ENCODE measurements at places on chromosomes 2 and 18.

GRCh38 chr2:134252092-134252750 is 1.7 kb upstream of the MGAT5 start:
- DNase-seq, result no peak

DNA sequence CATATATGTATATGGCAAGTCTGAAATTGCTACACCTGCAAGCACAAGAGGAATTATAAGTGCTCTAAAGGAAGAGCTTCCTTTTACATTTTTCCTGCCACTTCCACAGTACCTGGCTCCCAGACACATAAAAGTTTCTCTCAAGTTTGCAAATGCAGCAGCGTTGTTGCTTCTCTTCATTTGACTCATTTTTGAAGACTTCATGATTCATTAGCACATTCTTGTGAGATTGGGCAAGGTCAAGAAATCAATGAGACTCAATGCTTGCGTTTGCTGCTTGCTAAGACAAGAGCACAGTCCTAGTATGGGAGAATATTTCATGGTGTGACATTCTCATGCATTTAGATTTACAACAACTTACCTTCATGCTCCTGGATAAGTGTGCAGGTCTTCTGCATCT is 42.6 kb upstream of the PDCL3 start:
- no peak for DNase-seq

DNA sequence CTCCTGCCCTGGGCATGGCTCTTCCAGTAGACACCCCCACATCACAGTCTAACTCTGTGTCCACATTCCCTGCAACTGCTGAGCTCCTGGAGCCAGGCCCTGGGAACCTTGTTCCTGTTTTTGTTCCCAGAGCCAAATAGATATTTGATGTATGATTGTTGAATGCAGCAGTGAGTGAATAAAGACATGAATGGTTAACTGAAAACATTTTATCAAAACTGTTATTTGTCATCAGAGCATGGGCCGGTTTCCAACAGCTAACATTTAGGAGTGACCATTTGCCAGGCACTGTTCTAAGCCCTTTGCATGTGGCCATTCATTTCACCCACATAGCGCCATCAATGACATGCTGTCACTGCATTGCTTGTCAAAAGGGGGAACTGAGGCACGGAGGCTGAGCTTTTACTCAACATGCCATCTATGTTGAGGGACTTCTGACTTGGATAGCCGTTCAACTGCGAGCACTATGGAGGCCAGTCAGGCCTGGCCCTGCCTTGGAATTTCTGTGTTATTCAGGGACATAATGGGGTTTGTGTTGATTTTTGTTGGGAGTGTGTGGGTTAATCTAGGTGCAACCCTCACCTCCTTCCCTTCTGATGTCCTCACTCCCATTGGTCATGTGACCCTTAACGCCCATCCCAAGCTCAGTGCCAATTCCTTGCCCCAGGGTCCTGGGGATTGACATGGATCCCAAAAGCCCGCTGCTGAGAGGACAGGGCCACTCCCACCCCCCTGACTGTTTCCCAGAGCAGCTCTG is 12.6 kb downstream of the IL1R1 start:
- DNase-seq, result no peak

DNA sequence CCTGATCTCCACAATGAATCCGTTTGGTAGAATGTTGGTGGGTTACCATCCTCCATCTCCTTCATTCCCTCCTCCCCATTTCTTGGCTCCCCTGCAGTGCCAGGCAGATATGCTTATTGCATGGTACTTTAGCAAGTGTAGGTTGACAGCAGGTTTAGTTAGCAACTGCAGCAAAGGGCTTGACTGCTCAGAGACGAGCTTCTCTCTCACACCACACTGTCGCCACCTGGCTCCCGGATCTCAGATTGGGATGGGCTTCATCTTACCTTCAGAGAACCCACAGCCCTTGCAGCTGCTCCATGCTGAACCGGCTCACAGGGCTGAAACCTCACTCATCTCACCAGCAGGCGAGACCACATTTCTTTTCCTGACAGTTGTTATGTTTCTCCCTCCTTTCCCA is 88.8 kb downstream of the VWA3B start:
- no peak for DNase-seq

GRCh38 chr2:104140361-104140760 is 713.6 kb upstream of the POU3F3 start:
- no peak for DNase-seq

DNA sequence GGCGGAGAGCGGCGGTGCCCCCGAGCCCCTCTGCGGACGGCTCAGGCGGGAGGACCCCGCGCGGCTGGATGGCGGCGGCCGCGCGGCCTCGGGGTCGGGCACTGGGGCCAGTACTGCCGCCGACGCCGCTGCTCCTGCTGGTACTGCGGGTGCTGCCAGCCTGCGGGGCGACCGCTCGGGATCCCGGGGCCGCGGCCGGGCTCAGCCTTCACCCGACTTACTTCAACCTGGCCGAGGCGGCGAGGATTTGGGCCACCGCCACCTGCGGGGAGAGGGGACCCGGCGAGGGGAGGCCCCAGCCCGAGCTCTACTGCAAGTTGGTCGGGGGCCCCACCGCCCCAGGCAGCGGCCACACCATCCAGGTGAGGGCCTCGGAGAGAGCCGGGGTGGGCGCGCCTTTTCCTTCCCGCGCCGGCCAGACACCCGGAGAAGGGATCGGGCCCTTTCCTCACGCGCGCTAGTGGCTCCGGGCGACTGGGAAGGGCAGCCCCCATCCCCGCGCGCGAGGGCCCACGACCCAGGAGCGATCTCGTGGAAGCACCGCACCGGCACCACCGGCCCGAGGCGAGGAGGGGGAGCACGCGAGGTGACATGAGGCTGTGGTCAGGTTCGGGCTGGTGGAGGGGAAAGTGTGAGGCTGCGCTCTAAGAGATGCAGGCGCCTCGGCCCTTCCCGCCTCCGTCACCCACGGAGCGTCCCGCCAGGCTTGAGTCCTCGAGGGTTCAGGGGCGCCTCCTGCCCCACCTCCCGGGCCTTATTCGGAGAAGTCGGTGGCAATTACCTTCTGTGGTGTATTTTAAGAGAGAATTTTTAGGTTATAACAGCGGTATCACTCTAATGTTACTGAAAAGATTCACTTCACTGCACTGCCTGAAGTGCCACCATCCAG is 607 bp downstream of the LAMA3 start:
- DNase-seq, result peak; percentile 26

- DNase-seq, result no peak
These were observed 81.3 kb downstream of the CERKL start for GRCh38 chr2:181575650-181576025.

DNA sequence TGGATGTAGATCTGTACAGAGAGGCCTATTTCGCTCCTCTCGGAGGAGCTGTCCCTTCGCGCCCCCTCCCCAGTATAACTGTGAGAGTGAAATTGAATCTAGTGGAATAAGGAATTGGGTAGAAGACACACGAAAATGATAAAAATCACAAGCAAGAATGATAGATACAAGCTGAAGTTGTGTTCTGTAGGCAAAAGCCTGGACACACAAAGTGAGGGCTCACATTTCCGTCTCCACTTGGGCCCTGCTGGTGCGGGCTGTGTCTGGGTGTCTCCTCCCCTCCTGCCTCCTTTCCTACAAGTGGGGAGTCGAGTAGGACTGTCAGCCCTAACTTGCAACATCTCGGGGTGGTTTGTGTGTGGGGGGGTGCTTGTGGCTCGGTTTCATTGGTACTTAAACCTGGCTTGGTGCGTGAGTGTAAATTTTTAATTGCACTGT is 457 bp upstream of the SP9 start:
- DNase-seq, result no peak

DNA sequence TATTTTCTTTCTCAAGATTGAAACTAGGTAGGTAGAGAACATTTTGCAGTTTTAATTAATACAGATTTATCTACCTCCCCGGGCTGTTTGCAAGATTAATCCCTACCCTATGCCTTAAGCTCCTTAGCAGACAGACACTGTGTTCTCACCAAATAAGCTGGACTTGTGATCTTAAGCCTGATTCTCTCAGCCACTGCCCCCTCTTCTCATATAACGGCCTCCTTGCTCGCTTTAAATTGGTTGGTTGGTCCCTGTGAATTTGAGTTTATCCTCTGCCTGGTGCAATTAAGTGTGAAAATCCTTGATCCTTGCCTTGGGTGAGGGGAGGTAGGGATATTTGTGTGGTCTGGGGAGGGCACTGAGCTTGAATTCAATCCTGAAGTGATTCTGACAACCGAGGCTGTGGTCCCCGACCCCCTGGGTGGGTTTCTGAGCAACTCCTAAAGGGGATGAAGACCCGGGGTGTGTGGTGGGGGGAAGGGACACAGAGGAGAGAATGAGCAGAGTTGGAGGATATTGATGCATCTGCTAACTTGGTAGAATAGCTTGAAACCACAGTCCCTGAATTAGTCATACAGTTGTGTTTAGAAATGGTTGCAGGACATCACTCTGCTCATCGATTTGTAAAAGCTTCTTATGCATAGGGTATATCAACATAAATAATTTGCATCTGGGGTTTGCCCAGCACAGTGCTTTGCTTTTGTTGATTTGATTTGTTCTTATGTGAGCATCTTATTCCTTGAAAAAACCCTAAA is 36.9 kb upstream of the NCKAP5 start:
- DNase-seq, result no peak

DNA sequence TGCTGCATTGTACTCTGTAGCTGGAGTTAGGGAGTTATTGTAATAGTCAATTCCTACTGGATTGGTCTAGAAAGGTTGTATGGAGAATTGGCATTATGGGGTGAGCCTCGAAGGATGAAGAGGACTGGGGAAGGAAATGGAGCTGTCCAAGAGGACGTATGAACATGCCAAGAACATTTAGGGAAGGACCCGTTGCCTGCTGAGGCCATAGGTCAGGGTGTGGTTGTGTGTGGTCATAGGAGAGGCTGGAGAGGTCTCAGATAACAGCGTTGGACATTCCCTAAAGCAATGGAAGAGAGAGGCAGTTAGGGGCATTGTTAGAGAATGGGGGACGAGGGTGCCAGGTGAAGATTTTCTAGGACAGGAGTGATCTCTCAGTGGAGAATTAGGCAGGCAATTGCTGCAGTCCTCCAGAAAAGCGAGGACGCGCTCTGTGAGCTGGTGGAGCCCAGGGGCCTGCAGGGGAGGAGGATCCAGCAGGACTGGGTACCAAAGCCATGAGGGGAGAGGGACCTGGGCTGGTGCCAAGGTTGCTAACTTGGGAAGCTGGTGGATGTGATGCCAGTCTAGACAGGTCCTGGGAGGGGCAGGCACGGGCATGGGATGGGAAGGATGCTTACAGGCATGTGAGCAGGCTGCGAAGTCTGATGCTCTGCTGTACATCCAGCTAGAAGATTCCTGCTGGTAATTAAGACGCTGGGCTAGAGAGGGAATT is 9.4 kb upstream of the PSD4 start:
- DNase-seq, result no peak

All from left cardiac atrium (tissue), 4 donors.